Kasumi-1 (cell line): ENCODE measurements at places on chromosomes 4 and X.

DNA sequence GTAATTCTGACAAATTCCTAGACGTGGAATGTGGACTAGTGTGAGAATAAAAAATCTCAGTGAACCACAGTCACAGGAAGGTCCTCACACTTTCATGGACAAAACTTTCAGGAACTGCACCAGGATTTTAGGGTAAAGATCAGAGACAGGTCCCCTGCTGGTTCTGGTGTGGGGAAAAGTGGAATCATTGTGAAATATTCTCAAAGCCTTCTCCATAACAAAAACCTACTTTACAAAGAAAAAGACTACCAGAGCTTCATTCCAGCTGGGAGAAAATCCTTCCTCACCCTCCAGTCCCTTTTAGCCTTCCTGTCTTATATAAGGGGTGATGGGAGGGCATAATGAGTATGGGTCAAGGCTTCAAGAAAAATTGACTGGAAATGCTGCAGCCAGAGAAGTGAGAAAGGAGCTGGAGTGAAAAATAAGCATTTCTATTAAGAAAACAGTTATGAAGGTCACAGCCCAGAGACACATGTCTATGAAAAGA is 325.8 kb downstream of the ARAP2 start:
- DNase-seq: no peak

- DNase-seq: no peak
These were observed 19.7 kb downstream of the ZFX start for GRCh38 chrX:24169211-24169610.

DNA sequence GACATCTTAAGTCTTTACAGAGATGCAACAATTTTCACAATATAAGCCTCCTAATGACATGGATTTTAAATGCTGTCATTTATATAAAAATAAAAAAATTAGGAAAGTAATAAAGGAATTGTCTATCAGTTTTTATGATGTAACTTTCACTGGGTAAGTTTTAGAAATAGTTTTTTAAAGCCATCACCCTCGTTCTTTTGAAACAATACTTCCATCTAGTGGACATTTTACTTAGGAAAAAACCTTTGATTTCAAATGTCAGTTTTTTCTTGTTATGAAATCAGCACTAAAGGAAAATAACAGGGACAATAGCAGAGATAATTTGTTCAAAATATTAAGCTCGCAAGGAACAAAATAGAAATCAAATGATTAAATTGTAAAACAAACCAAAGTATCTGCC is 24.3 kb upstream of the NDNF start:
- DNase-seq: peak; percentile 84

GRCh38 chr4:7161721-7162214 is 30.6 kb upstream of the SORCS2 start:
- DNase-seq: no peak

GRCh38 chr4:67019686-67020437 is 525.4 kb downstream of the CENPC start:
- no peak for DNase-seq

DNA sequence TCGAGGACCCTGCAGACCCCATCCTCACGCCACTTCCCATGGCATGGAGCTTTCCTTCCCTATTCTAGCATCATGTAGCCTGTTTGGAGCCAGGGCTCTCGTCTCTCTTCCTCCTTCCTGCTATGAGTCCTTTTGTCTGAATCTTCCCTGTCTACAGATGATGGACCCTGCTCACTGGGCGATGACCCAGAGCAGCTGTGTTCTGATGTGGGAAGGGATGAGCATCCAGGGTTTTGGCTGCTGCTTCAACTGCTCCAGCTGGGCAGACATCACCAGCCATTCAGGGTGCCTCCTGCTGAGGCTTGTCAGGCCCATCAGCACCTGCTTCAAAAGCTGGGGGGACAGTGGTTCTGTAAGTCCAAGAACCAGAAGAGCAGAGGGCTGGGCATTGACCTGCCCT is 3.2 kb upstream of the CCKAR start:
- DNase-seq: no peak

- no peak for DNase-seq
These were observed 140.6 kb upstream of the ARX start for GRCh38 chrX:25156323-25156722.

- DNase-seq: no peak
These were observed 229.4 kb upstream of the GATB start for GRCh38 chr4:151990201-151990600.

DNA sequence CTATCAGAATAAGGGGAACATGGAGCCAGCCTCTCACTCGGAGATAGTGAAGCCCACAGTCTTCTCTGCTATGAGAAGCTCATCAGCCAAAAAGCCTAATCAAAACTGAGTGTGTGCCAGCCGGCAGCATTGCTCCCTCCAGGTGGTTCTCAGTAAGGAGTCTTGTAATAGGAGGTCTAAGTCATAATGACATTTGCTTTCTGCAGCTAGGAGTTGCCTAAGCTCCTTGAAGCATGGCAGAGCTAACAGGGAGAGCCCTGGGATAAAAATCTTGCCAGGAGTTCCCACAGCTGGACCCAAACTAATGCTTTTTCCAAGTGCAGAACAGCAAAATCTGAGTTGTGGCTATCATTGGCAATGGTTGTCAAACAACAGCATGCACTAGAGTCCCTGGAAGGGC is 245.2 kb downstream of the SPATA18 start:
- no peak for DNase-seq

- DNase-seq: no peak
These were observed 385.9 kb downstream of the GLUD2 start for GRCh38 chrX:121433289-121433688.

DNA sequence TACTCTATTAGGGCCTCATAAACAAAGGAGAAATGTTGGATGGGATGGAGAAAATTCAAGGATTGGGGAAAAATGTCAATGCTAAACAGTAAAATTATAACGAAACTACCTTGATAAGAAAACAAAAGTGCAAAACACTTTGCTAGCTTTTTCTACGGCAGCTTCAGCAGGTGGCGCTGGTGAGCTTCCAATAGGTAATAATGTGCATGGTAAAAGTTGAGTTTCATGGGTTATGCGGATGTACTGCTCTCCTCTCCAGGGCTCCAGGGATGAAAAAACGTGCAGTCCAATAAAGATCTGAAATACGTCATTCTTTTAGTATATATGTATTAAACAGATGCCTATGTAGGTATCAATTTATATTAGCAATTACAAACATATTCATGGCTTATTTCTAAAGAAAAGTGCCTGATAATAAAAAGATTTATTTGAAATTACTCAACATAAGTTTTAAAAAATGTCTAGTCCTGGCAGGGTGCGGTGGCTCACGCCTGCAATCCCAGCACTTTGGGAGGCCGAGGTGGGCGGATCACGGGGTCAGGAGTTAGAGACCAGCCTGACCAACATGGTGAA is 239.6 kb downstream of the GRXCR1 start:
- DNase-seq: peak; percentile 84

DNA sequence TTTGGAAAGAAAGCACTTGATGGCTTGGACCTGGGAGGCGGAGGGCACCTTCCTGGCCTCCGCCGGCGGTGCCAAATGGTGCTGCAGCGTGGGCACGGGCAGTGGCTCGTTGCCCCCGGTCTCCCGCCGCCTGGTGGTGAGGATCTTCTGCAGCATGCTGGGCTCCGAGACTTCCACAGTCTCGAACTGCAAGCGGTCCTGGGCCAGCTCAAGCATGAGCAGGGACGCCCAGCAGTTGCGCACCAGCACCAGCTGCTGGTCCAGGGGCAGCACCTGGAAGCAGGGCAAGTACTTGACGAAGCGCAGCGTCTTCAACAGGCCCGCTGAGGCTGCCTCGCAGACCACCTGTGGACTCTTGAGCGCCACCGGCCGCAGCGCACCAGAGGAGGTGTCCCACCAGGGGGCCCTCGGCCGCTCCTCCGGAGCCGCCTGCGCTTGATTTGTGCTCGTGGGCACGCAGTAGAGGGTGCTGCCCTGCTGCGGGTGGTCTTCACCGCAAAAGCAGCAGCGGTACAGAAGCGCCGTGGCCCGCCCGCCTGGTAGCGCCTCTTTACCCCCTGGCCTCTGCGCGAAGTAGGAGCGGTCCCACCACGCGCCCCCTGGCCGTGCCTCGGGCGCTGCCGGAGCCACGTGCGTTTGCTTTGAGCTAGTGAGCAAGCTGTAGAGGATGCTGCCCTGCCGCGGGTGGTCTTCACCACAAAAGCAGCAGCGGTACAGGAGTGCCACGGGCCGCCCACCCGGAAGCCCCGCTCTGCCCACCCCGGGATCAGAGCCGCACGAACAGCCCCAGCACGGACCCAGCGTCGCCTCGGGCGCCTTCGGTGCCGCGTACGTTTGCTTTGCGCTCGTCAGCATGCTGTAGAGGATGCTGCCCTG is 689 bp downstream of the NR0B1 start:
- no peak for DNase-seq

GRCh38 chr4:139643042-139643895 is 22.4 kb upstream of the MGST2 start:
- DNase-seq: no peak

DNA sequence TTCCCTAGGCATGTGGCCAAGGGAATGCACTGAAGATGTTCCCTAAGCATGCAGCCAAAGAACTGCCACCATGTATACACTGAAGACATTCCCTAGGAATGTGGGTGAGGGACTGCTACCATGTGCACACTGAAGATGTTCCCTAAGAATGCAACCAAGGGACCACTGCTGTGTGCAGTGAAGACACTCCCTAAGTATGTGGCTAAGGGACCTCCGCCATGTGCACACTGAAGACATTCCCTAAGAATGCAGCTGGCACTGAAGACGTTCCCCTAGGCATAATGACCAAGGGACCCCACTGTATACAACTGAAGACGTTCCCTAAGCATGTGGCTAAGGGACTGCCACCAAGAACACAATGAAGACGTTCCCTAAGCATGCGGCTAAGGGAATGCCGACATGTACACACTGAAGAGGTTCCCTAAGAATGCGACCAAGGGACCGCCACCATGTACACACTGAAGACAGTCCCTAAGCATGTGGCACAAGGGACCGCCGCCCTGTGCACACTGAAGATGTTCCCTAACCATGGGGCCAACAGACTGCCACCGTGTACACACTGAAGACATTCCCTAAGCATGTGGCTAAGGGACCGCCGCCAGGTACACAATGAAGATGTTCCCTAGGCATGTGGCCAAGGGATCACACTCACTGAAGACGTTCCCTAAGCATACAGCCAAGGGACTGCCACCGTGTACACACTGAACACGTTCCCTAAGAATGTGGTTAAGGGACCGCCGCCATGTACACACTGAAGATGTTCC is 25.6 kb downstream of the DHRSX start:
- no peak for DNase-seq

DNA sequence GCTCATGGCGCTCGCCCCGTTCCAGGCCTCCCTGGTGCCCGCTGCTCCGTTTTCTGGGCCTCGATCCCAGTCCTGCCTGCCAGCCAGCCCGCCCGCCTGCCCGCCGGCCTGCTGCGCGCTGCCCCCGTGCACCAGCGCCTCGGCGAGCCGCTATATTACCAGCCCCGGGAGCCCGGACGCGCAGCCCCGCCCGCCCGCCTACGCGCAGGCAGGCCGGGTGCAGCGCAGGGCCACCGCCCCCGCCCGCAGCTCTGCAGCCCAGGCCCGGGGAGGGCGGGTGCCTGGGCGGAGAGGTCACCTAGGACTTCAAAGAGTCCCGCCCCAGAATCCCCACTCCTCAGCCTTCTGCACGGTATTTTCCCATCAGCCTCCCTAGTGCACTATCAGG is at the start of gene MAOB:
Gene MAOB (minus strand): TSS at position 157 of the 388 bp plus-strand sequence. CDS start 151 bp downstream, at position 6.
- no peak for DNase-seq

DNA sequence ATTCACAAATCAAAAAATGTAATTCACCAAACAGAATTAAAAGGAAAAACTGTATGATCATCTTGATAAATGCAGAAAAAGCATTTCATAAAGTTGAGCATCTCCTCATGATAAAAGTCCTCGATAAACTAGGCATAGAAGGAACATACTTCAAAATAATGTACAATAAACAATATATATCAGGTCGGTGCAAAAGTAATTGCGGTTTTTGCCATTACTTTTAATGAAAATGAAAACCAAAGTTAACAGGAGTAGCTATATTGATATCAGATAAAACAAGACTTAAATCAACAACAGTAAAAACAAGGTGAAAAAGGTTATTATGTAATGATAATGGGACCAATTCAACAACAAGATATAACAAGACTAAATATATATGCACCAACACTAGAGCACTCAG is 372.1 kb downstream of the RAB28 start:
- DNase-seq: no peak

GRCh38 chrX:72045552-72046277 is 86.0 kb downstream of the RTL5 start:
- DNase-seq: no peak

- DNase-seq: no peak
These were observed 360.9 kb downstream of the PPP3CA start for GRCh38 chr4:100986360-100986868.

DNA sequence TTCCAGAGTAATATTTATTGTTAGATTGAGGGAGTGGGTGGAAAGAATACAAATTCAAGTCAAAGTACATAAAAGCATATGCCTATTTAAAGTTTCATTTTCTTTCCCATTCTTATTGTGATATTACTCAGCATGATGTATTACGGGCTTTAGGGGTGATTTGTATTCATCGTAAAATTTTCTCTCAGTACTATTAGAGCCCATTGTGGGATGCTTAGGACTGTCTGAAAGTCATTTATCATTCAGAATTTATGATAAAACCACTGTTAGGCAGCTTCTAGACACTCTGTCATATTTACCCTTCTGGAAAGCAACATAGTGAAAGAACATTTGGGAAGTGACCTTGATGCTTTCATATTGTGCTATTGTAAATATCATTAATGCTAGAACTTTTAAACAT is 45.9 kb downstream of the AGA start:
- DNase-seq: no peak

DNA sequence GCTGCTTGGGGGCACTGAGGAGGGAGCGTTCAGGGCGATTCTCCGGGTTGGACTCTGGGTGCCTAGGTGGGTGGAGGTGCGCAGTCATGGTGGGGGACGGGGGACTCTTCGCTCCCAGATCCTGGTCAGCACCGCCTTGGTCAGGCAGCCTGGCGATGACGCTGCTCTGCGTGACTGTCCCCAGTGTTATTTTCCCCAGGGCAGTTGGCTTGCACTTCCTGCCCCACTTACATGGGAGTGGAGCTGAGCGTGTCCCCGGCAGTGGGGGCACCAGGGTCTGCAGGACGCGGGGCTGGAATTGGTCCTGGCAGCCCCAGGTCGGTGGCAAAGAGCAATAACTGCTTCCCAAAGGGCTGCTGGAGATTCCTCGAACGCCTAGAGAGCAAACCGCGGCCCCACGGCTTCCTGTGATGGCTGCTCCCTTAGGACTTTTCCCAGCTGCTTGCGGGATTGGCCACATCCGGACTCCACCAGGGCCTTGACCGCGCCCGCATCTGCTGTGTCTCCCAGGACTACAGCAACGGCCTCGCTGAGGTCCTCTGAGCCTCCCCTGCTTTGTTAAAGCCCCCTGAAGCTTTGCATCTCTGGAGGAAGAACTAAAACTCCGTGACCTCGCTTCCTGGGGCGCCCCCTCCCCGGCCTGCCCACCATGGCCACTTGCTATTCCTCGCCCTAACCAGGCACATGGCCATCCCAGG is 35.3 kb upstream of the GPR78 start:
- DNase-seq: no peak

DNA sequence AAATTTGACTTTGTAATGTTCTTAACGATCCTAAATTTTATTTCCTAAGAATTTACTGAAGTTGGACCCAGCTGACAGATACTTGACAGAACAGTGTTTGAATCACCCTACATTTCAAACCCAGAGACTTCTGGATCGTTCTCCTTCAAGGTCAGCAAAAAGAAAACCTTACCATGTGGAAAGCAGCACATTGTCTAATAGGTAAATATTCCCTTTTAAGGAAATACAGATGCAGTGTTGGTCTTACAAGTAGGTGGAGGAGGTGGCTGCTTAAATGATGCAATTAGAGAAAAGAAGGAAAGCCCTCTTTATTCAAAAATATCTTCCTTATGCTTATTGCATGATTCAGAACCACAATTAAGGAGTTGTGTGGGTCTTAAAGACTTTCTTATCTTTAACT is 73.5 kb downstream of the RS1 start:
- DNase-seq: no peak

GRCh38 chr4:139669335-139669734 is 3.7 kb downstream of the MGST2 start:
- DNase-seq: no peak
